Activated CD8-positive, alpha-beta memory T cell treated with anti-CD3 and anti-CD28 coated beads, Interleukin-2, amount 50 U/mL, for 48 hours (primary cell): ENCODE measurements at places on chromosomes 5 and 9.

DNA sequence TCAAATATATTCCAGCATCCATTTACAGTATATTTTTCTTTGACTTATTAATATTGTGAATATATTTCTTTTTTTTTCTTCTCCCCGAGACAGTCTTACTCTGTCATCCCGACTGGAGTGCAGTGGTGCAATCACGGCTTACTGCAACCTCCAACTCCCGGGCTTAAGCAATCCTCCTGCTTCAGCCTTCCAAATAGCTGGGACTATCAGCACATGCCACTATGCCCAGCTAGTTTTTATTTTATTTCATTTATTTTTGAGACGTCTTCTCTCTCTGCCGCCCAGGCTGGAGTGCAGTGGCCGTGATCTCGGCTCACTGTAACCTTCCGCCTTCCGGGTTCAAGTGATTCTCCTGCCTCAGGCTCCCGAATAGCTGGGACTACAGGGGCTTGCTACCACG is 7.4 kb upstream of the GLIPR2 start:
- no peak for DNase-seq

DNA sequence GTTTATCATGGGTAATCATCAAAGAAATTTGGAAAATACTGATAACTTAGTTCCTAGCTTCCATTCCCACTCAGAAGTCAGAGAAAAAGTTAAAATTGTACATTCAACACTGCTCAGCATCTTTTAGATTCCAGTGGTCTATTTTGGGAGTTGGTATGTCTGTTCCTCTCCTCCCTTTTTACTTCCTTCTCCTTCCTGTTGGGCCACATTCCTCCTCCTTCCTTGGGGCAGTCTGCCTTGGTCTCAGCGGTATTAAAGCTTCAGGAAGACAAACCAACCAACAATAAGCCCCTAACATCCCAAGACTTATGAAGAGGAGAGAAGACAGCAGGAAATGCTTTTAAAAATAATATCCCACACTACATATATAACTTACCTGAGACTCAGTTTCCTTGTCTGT is 49.9 kb upstream of the SSBP2 start:
- no peak for DNase-seq

- DNase-seq: no peak
Observed at GRCh38 chr9:3478549-3478953, 47.2 kb downstream of the RFX3 start.

DNA sequence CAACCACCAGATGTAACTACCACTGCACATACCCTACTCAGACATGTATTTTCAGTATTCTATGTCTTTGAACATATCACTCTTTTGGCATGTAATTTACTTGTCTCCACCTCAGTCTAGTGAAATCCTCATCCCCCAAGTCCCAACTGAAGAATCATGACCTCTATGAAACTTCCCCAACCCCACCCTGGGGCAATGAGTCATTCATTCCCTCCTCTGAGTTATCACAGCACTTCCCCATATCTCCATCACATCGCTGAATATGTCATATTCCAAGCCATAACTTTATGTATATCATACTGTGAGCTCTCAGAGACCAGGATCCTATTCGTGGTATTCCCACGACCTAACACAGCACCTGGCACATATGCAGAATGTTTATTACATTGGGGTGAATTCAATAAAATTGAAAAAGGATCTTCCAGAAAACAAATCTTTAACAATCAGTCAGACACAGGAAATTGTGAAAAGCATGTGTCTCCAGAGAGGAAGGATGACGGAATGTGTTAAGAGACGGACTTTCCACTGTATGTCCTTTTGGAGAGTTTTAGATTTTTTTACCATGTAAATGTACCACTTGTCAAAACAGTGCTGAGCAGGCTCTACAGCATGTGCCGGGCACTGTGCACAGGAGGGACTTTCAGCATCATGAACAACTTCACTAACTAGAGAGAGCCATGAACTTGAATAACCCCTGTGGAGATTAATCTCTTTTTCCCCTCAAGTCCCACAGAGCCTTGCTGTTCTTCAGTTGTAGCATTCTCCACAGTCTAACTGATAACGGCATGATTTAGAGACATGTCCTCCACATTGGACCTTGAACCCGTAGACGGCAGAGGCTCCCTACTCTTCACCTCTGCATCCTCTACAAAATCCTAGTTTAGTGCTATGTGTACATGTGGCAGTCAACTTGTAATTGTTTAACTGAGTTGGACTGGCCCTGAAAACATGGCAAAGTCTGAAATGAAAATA is 213.5 kb downstream of the GLIS3 start:
- no peak for DNase-seq

DNA sequence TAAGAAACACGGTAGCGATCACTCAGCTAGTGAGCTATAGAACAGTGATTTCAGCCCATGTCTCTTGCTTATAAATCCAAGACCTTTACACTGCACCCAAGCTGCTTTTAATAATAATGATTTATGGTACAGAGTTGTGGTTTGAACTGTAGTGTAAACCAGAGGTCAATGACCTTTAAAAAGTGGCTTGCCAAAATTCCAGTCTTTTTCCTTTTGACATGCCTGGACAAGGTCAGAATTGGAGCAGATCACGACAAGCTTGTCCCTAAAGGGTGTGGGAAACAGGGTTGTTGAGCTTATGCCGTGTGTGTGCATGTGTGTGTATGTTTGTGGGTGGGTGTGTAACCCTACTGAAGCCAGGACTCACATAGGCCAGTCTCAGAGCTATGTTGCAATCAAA is 225.3 kb upstream of the CLINT1 start:
- no peak for DNase-seq

GRCh38 chr5:170290498-170290897 is 7.1 kb downstream of the LCP2 start:
- DNase-seq: peak; percentile 48

DNA sequence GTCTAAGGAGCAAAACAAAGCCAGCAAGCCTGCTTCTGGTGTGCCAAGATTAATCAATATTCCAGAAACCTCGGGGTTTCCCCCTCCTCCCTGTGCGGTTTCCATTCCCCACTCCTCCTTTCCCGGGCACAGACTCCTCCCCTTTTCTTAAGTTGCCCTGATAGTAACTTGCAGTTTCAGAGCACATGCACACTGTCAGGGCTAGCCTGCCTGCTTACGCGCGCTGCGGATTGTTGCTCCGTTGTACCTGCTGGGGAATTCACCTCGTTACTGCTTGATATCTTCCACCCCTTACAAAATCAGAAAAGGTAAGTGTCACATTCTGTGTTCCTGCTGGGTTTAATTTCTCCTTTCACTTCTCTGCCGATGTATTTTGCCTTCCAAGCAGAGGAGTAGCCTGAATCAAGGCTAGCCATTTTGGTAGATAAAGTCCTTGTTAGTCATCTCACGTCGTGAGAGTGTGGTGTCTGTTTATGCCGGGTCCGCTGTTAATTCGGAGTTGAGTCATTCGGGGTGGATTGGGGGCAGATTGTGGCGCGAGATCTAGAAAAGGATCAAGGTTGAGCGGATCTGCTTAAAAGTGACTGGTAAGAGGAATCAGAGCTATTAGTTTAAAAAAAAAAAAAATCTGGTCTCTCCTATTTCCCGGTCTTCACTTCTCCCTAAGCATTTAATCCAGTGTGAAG is at the start of gene SLC1A3:
SLC1A3 (plus strand) TSS at position 179 of the 686 bp plus-strand sequence. CDS start 1,818 bp downstream, outside the sequence.
- DNase-seq: peak; percentile 68

- no peak for DNase-seq
Observed at GRCh38 chr5:172144291-172144815, 43.7 kb downstream of the STK10 start.

GRCh38 chr5:133247151-133247709 is 195.4 kb downstream of the HSPA4 start:
- no peak for DNase-seq

- DNase-seq: no peak
Observed at GRCh38 chr5:150406103-150406722, 6.5 kb downstream of the CD74 start.

DNA sequence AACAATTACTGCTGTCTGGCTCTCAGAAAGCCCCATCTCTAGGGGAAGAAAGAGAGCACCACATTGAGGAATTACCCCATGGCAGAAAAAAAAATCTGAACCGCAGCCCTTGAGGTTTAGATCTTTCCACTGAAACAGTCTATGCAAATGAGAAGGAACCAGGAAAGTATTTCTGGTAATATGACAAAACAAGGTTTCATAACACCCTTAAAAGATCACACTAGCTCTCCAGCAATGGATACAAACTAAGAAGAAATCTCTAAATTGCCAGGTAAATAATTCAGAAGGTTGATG is 427.1 kb downstream of the PRELID2 start:
- DNase-seq: no peak

DNA sequence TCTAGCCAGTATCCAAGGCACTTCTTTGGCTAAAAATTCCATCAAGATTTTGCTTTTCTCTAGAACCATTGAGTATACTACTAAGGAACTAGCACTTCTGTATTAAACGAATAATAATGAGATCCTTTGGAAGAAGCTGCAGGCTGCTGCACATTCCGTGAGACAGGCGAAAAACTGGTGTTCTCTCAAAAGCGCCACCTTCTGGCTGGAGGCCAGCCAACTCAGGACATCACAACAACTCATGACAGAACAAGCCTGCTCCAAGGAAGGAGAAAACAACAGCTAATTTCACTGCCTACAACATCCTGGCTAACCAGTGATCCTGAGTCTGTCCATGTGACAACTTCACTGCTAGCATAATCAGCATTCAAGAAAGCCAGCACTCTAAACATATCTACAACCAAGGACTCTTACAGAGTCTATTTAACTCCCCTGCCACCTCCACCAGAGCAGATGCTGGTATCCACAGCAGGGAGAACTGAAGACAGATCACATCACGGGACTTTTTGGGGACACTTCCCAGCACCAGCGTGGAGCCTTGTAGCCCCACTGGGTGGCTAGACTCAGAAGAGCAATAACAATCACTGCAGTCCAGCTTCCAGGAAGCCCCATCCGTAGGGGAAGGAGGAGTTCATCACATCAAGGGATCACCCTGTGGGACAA is 150.5 kb downstream of the YTHDC2 start:
- peak; percentile 53 for DNase-seq

DNA sequence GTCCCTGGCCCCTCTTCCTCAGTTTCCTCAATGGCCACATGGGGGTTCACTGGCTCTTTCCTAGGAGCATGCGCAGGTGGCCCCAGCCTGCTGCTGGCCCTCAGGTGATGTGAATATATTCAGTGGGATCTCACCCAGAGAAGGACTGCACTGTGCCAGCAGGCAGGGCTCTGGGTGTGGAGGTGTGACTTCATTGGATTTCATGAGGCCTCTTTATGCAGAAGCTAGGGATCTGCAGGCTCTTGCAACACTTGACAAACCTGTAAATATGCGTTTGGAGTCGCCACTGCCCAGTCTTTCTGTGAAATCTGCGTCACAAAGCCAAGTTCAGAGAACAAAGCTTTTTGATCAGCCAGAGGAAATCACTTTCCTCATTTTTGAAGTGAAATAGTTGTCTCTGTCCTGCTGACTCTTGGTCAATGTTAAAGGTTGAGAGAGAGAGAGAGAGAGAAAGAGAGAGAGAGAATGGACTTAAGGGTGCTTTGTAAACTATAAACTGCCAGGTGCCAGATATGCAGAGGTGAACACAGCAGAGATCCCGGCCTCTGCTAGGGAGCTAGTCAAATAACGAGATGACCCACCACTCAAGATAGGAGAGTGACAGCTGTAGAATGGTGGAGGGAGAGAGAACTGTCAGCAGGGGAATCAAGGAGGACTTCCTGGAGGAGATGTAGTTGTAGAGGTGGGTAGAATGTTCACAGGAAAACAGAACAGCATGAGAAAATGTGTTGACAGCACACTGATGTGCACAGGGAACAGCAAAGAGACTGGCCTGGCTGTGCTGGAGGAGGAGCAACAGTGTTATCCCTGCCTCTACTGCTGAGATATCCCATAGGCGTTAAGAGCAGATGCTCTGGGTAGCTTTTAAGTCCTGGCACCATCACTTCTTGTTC is 167.0 kb upstream of the ZNF618 start:
- peak; percentile 20 for DNase-seq

GRCh38 chr5:160049099-160049498 is 40.2 kb downstream of the TTC1 start:
- DNase-seq: no peak

- no peak for DNase-seq
Observed at GRCh38 chr5:150487199-150488061, 20.5 kb upstream of the NDST1 start.

- no peak for DNase-seq
Observed at GRCh38 chr5:73625372-73625943, 538 bp upstream of the ARHGEF28 start.

- no peak for DNase-seq
Observed at GRCh38 chr9:101440714-101441230, 5.2 kb upstream of the ALDOB start.

DNA sequence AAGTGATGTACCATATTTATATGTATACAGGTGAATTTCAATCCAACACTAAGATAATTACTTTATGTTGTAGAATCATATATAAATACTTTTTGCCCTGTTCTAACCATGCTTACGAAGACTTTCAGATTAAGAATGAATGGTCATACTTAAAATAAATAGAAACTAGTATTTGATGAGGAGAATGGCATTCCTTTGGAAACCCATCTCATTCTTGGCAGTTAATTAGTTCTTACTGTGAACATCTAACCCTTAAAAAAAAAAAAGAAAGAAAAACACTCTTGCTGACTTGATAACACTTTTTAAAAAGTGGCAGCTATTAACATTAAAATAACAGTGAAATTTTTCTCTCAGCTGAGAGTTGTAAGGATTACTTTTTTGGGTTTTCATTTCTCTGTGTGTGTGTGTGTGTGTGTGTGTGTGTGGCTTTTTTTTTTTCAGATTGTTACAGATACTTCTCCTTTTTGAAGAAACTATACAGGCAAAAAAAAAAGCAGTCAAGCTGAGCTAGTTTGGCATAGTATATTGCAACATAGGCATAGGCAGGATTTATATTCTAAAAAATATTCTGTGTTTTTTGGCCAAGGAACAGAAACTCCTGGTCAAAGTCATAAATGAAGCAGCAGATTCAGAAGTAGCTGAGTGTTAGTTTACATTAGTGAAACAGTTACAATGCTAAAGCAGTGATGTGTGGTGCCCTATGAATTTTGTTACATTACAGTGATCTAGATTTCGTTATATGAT is 163.5 kb downstream of the CD180 start:
- DNase-seq: no peak

GRCh38 chr9:128919402-128920089 is 1.2 kb upstream of the PHYHD1 start:
- no peak for DNase-seq

- DNase-seq: no peak
Observed at GRCh38 chr9:117153021-117153420, 261.8 kb downstream of the ASTN2 start.

DNA sequence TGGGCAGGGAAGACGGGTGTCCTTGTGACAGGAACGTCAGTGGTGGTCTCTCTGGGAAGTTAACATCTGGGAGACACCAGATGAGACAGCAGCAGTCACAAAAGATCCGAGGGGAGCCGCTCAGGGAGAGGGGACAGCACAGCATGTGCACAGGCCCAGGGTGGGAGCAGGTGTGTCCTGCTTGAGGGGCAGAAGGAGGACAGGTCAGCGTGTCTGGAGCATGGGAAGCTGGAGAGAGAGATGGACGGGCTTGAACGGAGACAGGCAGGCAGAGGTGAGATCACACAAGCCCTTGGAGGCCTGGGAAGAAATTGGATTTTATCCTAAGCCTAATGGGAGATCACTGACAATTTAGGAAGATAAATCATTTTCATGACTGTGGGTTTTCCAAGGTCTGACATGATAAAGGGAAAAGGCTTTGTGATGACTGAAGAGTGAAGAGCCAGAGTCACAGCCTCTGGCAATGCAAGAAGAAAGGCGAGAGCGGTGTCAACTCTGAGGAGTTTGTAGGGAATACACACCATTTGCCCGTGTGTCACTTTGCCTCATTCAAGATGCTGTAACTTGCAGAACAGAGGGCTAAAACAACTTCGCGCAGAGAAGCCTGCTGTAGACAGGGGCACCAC is 88.3 kb downstream of the FSTL4 start:
- no peak for DNase-seq
